ENCODE measurements at places on chromosomes 12 and 14.

DNA sequence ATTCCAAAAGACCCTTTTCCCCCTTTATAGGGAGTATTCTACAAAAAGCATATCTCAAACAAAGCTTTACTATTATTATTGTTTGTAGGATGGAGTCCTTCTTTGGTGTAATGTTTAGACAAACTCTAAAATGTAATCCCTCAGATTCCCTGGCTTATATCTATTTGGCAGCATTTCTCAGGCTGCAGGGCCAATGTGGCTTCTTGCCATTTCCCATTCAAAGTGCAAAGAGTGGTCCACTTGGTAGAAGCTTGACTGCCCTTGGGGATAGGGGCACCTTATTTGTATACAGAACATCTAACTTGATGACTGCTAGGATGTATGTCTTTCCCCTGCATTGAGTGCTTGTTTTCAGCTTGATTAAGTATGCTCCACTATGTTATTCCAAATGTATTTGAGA is 242.7 kb downstream of the PRKD1 start:
- no peak for DNase-seq

- DNase-seq, result no peak
Measured at GRCh38 chr14:48526307-48526706, 850.9 kb upstream of the MDGA2 start.

- peak; percentile 79 for DNase-seq
Measured at GRCh38 chr14:34750670-34751069, 36.3 kb upstream of the CFL2 start.

DNA sequence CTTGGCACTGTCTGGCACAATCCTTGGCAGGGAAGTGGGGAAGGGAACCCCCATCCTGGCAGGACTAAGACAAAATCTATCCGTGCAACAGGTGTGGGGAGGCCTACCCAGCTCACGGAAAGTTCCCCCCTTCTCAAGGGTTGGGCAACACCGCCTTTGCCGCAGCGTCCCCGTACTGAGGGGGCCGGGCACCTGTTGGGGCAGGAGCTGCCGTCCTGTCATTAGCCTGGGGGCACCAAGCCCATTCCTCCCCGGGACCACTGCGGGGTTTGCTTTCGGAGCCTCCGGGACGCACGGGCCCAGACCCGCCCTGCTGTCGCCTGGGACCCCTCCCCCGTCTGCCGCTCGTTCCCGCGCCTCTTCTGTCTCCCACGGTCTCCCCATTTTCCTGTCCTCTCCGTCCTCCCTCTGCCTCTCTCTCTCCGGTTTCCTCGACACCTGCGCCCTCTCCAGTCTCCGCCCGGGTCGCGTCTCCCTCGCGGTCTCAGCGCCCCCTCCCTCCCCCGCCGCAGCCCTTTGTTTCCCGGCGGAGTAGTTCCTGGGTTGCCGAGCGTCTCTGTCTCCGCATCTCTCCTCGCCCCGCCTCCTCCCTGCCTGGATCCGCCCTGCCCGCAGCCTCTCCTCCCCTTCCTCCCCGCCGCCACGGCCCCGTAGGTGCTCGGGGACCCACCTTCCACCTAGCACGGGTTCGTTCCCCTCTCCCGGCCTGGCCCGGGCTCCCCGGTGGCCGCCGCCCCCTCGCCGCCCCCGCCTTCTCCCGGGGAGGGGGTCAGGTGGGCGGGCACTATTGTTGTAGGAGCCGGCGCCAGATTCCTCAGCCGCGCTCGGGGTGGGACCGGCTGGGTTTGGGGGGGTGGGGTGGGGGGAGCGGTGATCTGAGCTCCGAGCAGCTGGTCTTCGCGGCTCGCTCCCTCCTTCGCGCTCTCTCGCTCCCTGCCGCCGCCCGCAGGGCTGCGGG is at the start of gene CACNB3:
TSS of gene CACNB3 (plus strand) at position 624 of the 958 bp plus-strand sequence. CDS start 434 bp downstream, outside the sequence.
- peak; percentile 31 for DNase-seq
